ENCODE measurements at places on chromosomes 7 and 10.

DNA sequence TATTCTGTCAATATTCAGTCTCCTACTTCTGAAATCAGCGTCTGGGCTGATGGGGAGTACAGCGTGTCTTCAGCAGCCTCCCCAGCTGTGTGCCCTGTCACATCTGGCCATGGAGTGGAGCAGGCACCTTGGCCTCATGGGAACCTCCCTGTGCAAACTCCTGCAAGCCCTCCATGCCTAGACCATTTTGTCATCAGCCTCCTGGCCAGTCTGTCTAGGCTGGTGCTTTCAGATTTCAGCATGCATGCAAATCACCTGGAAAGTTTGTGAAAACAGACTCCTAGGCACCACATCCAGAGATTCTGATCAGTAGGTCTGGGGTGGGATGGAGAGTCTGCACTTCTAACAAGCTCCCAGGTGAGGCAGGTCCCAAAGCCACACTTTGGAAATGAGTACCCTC lies 26.2 kb upstream of the CCSER2 start:
- no peak for DNase-seq

DNA sequence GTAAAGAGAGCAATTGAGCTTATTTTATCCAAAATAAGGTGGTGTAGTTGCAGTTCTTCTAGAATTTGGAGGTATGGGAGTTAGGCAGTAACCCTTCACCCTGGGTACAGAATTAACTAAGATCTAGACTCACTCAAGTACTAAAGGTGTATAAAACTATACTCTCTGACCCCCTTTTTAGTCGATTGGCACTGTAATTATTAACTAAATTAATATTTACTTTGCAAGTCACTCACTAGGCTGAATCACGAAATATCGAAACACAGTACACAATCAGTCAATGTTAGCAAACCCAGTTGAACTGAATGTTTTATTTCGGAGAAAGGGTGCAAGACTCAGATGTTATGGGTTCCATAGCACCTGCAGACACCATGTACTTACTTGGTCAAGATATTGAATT lies 14.6 kb upstream of the CYP2C19 start:
- no peak for DNase-seq

DNA sequence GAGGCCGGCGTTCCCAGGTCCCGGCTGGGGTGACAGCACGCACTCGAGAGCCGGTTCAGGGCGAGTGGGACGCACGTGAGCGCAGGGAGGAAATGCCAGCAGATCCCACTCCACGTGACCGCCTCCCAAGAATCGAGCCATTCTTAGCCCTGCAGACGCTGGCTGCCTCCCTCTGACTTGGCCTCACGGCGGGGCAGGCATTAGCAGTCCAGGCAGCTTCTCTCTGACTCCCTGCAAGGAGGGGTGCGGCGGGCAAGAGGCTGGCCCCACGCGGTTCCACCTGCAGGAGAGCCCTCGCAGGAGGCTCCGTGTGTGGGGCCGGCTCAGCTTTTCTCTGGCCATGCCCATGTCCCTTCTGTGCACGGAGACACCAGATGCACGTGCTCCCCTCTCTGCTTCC lies 10.1 kb downstream of the GPR146 start:
- no peak for DNase-seq

DNA sequence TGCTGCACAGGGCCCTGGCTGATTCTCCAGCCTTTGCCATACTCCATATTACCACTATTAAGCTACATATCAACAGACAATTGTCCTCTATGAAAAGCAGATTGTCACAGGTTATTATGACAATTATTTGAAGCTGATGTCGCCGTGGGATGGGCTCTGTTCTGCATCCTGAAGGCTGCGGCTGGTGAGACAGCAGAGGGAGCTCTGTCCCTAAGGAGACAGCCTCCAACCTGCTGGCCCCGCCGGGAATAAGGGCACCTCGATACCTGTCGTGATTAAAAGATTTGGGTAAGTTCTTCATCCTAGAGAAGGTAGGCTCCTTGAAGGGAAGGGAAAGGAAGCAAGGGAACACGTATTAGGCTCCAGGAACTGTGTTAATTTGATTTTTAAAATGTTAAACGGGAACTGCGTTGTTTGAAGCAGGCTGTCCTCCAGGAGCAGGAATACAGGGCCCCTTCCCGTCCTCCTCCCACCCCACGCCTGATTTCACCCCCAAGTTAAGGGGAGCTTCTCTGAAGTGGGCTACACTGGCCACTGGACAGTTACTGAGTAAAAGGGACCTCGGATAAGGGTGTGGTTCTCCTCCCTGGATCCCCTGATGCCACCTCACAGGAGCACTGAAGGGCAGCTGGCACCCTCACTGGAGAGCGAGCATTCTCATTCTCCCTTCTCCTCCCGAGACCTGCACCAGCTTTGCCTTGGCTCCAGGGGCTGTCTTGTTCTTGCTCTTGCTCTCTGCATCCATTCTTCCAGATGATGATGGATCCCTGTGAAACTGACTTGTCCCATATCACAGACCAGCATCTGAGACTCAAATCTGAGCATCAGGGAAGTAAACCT lies 11.8 kb upstream of the TIAL1 start:
- peak; percentile 59 for DNase-seq

DNA sequence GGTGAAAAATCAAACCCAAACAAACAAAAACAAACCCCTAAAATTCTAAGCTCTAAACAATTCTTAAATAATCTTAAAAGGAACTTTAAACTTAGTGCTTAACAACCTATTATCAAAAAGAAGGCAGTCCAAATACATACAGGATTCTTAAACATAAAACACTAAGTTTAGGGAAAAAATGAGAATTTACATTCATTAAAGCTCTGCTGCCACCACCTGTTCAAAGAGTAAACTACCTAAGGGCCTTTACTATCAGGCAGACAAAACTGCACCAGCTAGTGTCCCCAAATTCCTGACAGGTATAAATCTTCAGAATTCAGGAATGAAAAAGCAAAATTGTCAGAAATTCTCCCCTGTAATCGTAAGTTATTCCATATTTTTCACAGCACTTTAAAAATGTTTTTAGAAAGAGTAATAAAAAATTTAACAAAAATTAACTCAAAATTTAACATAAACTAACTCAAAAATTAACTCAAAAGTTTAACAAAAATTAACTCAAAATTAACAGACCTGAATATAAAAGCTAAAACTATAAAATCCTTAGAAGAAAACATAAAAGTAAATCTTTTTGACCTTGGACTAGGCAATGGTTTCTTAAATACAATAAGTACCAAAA lies 55.1 kb downstream of the PDZD8 start:
- no peak for DNase-seq

DNA sequence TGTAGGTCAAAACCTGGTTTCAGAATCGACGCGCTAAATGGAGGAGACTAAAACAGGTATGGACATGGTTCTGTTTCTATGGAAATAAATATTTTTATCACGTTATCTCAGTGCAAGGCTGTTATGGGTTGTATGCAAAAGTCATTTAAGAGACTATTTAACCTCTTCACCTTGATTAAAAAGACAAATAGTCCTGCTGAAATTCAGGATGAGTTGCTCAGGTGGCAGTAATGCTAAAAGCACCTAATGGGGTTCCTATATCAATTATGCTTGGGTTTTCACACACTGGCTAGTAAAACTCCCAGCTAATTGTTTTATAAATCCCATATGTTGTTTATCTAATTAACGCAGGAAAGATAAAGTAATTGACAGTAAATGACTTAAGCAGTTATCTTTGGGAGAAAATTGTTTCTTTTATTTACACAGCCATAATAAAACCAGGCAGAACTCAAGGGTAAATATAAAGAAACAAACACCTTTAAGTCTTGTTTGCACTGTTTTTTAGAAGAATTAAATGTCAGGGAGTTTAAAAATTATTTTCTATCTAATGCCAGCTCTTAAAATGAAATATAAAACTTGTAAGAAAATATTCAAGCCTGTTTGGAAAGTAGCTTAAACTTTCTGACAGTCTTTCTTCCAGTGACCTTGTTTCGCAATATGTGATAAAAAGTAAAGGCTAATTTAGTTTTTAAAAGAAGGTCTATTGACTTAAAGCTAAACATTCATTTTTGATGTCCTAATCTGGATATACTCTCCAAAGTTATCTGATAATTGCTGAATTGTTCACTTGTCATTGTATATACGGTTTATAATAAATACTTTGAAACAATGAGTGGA lies 3.2 kb downstream of the HHEX start:
- DNase-seq: no peak

- no peak for DNase-seq
Observed at GRCh38 chr7:50121286-50121685, 28.2 kb upstream of the ZPBP start.

DNA sequence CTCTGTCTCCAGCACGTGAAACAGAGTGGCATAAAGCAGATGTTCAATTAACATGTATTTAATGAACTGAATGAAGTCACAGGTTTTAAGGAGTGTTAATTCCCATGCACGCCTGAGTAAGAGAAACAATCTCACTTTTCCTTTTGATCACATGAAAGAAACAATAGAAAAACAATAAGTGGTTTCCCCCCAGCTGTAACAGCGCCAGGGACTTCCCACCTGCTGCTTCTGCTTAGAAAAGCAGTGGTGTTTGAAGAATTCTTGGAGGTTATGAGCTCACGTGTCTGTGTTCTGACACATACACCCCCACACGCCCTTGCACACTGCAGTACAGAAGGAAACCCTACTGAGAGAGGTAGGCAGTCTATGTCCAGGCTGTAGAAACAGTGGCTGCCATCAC lies 51.3 kb upstream of the FRMD4A start:
- peak; percentile 74 for DNase-seq

DNA sequence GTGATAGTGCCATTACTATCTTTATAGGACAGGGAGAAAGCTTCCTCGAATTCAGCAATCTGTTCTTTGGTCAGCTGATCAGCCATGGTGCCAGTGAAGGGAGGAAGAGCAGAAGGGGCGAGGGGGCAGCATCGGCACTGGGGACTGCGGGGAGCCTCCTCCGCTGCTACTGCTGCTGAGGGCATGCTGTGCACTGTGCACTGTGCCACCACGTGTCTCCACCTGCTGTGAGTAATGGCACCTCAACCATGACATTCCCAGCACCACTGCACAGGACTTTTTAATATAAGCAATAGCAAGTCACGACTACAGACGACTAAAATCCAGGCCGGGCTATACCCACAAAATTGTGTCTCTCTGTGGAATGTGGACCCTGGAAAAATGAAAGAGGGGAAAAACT lies 105.0 kb upstream of the LANCL2 start:
- DNase-seq: no peak

All from activated CD4-positive, alpha-beta T cell treated with anti-CD3 and anti-CD28 coated beads for 36 hours (primary cell).